Stimulated activated CD4-positive, alpha-beta T cell treated with anti-CD3 and anti-CD28 coated beads, TNF-alpha, amount 100 ng/mL, for 1 hour (primary cell): ENCODE measurements at places on chromosomes 3 and 15.

- no peak for DNase-seq
Measured at GRCh38 chr15:90343302-90343790, 8.7 kb upstream of the ZNF774 start.

DNA sequence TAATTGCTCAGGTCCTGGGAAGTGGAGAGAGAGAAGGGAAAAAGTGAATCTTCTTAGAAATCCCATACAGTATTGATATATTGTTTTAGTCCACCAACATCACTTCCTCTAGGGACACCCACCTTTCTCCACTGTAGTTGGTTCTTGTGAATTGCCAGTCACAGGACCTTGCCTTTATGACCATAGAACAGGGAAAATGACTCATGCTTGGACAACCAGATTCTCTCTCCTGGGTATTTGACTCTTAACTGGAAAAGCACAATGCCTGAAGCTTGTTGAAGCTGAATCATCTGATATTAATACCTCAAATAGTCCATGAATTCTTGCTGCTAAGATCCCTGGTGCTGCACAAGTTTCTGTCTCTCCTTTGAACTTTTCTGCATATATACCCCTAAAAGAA is 32.5 kb upstream of the DCLK3 start:
- DNase-seq = no peak

DNA sequence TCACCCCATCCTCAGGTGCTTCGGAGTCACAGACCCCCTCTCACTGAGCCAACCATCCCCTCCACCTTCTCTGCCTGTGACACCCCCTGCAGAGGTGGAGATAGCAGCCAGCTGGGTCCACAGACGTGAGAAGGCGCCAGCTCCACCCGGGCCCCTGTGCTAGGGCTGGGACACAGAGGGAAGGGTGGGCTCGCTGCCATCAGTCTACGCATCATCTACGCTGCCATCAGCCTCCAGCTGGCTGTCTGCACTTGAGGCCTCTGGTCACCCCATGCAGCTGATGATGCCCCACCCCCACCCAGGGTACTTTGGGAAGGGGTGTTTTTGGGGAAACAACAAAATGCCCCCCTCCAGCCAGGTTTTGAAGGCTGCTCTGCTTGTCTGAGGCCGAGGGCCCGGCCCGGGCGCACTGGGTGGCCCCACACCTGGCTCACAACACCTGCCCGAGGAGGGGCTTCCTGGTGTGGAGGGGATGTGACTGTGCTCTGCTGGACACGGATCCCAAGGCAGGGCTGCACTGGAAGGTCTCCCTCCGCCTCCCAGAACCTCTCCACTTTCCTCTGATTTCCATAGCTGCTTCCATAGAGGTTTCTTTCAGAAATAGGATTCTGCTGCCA is 163.4 kb upstream of the IQSEC1 start:
- no peak for DNase-seq

- DNase-seq = peak; percentile 44
Measured at GRCh38 chr3:18425641-18426257, 610 bp upstream of the SATB1 start.
